ENCODE measurements at places on chromosomes 5 and 9. TPM values are rescaled to one million over a fixed set of nuclear protein-coding genes. Genes with fewer than 3 reads are reported as not detected.

The MEIKIN gene
- total RNA-seq: 0.63 TPM

The LAMC3 gene
- 13.8 TPM for total RNA-seq

DNA sequence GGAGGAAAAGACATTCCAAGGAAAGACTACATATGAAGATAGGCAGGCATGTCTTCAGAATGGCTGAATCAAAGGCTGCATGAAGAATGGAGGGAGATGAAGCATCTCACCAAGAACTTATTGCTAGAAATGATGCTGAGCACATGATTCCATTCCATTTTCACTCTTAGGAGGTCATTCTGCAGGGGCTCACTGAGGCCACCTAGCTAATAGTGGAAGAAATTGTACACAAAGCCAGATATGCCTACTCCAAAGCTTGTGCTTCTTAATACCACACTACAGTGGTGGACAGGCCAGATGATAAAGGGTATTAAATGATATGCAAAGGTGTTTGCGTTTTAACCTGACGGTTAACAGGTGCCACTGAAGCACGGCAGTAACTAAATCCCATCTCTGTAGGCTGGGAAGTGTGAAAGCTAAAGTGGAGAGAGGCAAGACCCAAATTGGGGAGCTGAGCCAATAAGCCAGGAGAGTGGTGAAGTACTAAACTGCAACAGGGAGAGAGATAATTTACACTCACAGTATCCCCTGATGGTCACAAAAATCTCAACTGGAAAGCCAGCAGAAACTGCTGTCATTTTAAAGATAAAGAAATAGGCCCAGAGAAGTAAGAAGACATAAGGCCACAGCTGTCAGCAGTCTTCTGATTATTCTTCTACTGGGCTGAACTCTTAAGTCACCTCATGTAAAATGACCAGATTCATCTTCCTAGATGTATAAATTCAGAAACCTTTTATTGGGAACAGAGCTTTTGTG is 14.6 kb downstream of the NDUFA8 start:
- DNase-seq: no peak

- no peak for DNase-seq
Measured at GRCh38 chr5:6543346-6543730, 89.5 kb downstream of the NSUN2 start.

- peak; percentile 61 for DNase-seq
Measured at GRCh38 chr5:154190595-154191304, at the start of gene GALNT10. Gene GALNT10, plus strand, starts transcription at chr5:154190733. Its CDS starts 134 bp downstream, at chr5:154190867.

DNA sequence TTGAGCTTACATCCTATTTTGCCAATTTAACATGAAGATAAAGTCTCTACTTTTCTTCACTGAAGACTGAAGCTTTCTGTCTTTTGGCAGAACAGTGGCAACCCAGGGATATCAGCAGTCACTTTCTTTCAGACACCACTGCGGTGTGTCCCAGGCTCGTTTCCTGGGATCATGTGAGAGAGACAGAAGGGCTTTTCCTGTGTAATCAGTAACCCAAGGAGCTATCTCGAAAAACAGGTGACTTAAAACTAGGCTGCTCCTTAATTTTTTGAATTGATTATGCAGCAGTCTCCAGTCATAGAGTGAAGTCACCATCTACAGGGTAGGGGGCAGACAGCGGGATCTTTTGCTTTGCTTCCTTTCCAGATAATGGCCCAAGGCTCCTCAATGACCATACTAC is 68.5 kb downstream of the ZNF462 start:
- no peak for DNase-seq

DNA sequence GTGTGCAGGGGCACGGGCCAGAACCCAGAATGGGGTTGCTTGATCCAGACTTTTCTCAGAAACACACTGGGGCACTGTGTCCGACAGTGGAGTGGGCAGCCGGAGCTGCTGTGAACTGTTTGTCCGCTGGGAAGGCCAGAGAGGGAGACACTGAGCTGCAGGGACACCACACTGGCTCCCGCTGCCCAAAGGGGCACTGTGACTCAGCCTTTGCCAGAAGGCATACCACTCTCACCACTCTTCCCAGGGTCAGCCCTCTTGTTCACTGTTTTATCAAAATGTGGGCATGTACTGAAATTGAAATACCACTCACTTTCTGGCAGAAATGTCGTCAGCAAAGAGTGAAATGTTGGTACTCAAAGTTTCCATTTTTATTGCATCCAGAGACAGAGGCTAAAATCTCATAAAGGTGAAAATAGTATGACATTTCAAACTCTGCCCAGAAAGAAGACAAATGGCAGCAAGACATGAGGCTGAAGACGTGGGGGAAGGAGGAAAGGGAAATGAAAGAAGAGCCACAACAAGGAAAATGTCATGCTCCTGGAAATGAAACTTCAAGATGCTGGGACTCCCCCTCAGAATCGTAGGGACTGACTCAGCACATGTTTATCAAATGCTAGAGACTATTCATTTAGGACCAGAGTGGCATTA is 4.5 kb upstream of the IL7R start:
- DNase-seq: no peak

DNA sequence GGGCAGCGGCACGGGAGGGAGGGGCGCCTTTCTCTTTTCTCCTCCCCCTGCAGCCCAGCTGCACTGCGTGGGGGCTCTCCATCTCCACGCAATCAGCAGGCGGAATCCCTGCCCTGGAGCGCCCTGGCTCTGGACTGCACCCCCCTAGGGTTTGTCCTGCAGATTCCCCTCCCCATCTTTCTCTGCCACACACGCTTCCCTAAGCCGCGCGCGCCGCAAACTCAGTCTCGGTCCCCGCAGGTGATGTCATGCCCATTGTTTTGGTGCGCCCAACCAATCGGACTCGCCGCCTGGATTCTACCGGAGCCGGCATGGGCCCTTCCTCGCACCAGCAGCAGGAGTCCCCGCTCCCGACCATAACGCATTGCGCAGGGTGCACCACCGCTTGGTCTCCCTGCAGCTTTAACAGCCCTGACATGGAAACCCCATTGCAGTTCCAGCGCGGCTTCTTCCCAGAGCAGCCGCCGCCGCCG is at the start of gene KCNN2:
Gene KCNN2 (plus strand): TSS at position 347 of the 473 bp plus-strand sequence. CDS start 70 bp downstream, at position 417.
- DNase-seq: peak; percentile 96

DNA sequence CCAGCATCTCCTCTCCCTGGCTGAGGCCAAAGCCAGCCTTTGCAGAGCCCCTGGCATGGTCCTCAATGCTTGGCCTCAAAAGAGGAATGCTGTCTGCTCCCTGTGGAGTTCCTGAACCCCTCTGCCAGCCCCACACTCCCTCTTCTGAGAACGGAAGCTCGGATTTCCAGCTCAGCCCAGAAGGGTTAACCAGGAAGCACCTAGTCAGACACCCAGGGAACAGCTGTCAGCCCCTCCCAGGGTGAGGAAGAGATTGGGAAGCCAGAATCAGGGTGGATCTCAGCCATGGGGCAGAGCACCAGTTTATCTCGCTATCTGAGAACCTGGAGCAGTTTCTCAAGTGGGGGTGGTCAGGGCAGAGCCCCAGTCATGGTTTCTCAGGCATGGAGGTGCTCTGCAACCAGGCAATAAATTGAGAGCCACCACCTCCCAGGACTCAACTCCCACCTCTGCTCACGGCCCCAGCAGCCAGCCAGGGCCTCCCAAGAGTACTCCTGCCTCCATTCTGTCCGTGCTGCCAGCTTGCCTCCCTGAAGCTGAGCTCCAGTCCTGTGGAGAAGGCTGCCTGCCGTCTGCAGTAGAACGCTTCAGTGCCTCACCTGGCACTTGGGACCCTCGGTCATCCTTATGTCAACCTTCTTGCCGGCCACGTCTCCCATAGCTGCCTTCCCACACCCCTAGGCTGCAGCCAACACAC is 7.6 kb downstream of the FOXE1 start:
- DNase-seq: no peak

GRCh38 chr9:35464141-35465025 is 25.5 kb upstream of the RUSC2 start:
- DNase-seq: peak; percentile 18

- no peak for DNase-seq
Measured at GRCh38 chr9:78363221-78363620, 66.3 kb downstream of the PSAT1 start.

The F12 gene
- total RNA-seq: 4.2 TPM

The SOX30 gene
- 0.09 TPM for total RNA-seq

GRCh38 chr5:52767217-52767743 is 20.4 kb upstream of the ITGA1 start:
- DNase-seq: no peak

Measured in kidney (tissue), 22 donors.